ENCODE measurements at places on chromosomes 3 and 15. TPM values are rescaled to one million over a fixed set of nuclear protein-coding genes. Genes with fewer than 3 reads are reported as not detected.

Gene DAZL
- not detected for total RNA-seq

Gene SLC51A
- total RNA-seq, result not detected

Gene WNT5A
- total RNA-seq, result 80.7 TPM

Gene ALS2CL
- 1.8 TPM for total RNA-seq

Gene AP3B2
- 0.39 TPM for total RNA-seq

Gene TNFAIP8L3
- total RNA-seq, result 6.9 TPM

All from smooth muscle cell of the pulmonary artery (primary cell).